ENCODE measurements at places on chromosomes 12 and 14.

- no peak for DNase-seq
Measured at GRCh38 chr12:34398706-34399630, 376.7 kb downstream of the ALG10 start.

GRCh38 chr14:99143126-99143525 is 128.9 kb downstream of the BCL11B start:
- DNase-seq, result no peak

- DNase-seq, result no peak
Measured at GRCh38 chr12:47849261-47849660, 29.6 kb upstream of the HDAC7 start.

DNA sequence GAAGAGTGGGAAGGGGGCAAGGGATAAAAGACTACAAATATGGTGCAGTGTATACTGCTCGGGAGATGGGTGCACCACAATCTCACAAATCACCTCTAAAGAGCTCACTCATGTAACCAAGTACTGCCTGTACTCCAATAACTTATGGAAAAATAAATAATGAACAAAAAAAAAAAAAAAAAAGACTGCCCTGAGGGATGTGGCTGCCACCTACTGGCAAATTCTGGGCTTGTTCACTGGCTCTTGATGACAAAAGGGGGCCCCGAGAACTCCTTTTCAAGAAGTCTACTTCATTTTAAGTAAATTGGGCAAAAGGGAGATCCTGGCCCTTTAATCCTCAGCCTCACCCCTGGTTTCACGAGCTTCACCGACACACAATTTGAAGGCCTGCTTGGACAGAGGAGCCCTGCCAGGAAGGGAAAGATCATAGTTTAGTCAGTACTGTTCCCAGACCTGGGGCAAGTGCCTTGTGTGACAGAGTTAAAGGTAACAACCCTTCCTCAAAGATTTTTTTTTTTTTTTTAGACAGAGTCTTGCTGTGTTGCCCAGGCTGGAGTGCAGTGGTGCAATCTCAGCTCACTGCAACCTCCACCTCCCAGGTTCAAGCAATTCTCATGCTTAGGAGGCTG is 26.1 kb upstream of the STAC3 start:
- no peak for DNase-seq

- no peak for DNase-seq
Measured at GRCh38 chr12:116009805-116010204, 267.7 kb downstream of the MED13L start.

- no peak for DNase-seq
Measured at GRCh38 chr14:43410631-43411030, 1096.5 kb downstream of the FSCB start.

GRCh38 chr12:129902371-129903091 is 1.3 kb downstream of the TMEM132D start:
- no peak for DNase-seq

DNA sequence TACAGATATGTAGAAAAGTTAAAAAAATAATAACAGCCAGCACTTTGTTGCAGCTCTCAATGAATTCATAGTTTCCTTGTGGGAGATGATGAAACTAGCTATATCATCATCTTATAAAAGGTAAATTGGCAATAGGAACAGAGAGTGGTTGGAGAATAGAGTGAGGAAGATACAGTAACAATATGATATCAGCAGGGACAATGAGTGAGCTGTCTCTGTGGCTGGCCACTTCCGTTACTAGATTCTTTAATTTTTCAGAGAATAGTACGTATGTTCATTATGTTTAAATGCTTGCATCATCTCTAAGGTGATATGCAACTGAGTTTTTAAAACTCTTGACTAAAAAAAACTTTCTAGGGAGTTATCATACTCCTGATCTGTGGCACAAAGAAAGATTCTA is 1006.2 kb upstream of the FLRT2 start:
- no peak for DNase-seq

- no peak for DNase-seq
Measured at GRCh38 chr12:76374386-76375020, 26.3 kb upstream of the BBS10 start.

- DNase-seq, result no peak
Measured at GRCh38 chr14:75884198-75884611, 97.6 kb downstream of the TGFB3 start.

DNA sequence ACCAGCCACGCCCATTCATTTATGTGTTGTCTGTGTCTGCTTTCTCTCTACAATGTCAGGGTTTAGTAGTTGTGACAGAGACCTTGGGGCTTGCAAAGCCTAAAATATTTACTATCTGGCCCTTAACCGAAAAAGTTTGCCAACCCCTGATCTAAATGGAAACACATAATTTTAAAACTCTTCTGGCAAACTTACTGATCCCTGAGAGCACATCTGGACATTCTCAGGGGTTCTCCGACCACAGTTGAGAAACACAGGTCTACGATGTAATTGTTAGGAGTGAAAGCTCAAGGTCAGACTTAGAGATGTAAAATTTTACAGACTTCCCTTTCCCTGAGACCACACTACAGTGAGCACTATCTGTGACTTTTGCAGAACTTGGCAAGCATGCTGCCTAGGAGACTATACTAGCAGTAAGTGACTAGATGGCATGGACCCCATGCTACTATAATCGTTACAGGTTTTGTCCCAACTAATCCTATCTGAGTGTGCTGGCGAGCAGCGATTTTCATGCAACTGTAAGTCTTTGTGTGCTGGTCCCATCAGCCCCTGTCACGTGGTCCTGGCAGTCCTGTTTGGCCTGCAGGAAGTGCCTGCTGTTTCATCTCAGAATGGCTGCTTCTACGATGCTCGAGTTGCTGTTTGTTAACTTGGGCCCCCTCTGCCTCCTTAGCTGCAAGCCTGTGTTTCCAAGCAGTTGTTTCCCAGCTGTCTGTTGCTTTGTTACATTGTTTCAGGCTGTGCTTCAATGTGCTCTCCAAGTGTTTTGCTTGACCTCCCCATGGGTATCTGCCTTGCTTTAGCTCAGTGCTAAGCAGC is 21.6 kb downstream of the TMTC2 start:
- no peak for DNase-seq

GRCh38 chr14:100019156-100019744 is 46.0 kb upstream of the EVL start:
- DNase-seq, result no peak

DNA sequence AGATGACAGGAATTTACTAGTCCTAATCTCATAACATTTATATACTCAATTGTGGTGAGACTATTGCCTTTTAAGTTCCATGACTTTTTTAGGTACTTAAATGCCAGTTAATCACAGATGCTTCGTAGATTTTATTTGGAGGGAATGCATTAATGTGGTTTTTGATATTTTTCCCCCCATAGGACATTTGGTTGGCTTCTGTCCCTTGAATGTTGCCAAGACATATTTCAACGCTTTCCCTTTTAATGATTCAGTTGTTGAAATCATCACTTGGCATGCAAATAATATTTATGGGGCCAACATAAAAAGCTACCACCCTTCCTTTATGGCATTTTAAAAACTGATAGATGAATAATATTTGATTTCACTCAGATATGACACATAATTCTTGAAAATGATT is 172.1 kb downstream of the ACSS3 start:
- DNase-seq, result no peak

- DNase-seq, result no peak
Measured at GRCh38 chr12:31651893-31652521, 7.5 kb upstream of the ETFBKMT start.

GRCh38 chr12:34388636-34389377 is 366.5 kb downstream of the ALG10 start:
- DNase-seq, result no peak

DNA sequence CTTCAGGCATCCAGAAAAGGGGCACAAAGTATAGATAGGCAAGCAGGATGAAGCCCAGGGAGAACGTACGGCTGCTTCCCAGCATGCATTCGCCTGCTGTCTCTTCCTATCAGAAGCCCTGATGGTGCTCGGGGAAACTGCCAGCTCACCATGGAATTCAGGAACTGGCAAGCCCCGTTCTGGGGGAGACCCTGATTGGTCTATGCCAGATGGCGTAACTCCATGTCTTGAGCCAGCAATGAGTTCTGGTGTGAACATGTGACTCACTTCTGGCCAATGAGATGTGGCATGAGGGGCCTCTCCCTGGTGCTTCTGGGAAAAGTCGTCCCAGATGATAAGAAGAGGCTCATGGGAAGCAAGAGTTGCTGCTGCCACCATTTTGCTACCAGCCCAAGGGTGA is 270.8 kb downstream of the BCL11B start:
- no peak for DNase-seq

DNA sequence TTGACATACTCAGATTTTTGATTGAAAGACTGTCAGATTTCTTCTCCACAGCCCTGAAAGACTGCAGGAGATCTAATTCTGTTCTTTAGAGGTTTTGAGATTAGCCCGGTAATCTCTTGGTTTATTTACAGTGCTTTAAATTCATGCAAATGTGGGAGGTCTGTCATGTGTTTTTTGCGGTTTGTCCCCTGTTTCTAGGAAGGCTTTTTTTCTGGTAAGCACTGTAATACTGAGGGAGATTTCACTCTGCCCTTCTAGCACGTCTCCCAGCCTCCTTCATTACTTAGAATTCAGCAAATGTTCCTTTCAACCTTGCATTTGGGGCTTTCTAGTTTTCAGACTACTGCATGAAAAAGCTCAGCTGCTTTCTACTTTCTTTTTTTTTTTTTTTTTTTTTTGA is 31.1 kb downstream of the GPHN start:
- DNase-seq, result no peak

- DNase-seq, result no peak
Measured at GRCh38 chr12:98438656-98439230, 76.6 kb upstream of the TMPO start.

GRCh38 chr12:90399357-90399756 is 555.6 kb downstream of the CCER1 start:
- DNase-seq, result no peak

DNA sequence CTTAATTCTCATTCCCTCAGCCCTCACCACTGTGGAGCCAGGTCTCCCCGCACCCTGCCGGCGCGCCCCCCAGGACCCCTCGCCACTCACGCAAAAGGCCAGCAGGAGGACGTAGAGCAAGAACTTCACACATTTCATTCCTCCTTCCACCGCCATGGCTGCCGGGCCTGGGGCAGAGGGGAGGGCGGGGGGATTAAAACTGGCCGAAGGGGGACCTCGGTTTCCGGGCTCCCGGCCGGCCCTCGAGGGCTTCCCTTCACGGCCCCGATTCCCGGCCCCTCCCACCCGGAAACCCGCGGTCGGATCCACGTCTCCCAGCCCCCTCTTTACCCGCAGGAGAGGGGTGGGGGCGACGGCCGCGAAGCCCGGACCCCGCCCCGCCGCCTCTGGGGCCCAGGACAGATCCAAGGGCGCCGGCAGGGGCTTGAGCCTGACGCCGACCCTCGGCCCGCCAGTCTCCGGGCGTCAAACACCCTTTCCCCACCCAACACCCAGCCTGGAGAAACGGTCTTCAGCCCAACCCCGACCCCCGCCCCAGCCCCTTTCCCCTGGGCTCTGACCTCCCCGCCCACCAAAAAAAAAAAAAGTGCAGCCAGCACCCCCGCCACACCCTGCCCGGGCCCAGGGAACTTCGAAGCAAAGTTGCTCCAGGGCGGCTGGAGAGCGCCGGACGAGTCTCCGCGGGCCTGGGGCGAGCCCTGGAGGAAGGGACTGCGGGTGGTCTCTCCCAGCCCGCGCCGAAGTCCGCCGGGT is 447 bp downstream of the CD63 start:
- DNase-seq, result no peak

GRCh38 chr14:71103662-71104484 is 196.6 kb downstream of the PCNX1 start:
- no peak for DNase-seq

DNA sequence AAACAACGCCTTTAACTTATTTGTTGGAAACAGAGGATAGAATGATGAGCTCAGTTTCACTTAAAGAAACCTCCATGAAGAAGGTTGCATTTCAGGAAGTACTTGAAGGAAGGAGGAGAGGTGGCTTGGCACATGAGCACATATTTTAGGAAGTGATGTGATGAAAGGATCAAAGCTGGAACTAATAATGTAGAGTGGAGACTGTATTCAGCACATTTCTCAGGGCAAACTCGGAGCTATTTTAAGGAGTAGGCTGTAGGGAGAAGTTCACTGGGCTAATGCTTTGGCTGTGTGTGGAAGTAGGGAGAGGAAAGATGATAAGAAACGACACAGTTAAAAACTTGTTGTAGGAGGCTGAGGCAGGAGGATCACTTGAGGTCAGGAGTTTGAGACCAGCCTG is 272.8 kb downstream of the AKAP6 start:
- DNase-seq, result no peak

- DNase-seq, result no peak
Measured at GRCh38 chr12:21949036-21949435, 7.8 kb upstream of the ABCC9 start.

- DNase-seq, result no peak
Measured at GRCh38 chr12:48973941-48974673, 2.6 kb upstream of the WNT10B start.

GRCh38 chr12:59079002-59079401 is 158.7 kb upstream of the LRIG3 start:
- DNase-seq, result no peak

GRCh38 chr14:103504991-103505565 is 17.6 kb downstream of the CKB start:
- no peak for DNase-seq

- DNase-seq, result no peak
Measured at GRCh38 chr12:7602277-7602676, 63.4 kb downstream of the APOBEC1 start.

DNA sequence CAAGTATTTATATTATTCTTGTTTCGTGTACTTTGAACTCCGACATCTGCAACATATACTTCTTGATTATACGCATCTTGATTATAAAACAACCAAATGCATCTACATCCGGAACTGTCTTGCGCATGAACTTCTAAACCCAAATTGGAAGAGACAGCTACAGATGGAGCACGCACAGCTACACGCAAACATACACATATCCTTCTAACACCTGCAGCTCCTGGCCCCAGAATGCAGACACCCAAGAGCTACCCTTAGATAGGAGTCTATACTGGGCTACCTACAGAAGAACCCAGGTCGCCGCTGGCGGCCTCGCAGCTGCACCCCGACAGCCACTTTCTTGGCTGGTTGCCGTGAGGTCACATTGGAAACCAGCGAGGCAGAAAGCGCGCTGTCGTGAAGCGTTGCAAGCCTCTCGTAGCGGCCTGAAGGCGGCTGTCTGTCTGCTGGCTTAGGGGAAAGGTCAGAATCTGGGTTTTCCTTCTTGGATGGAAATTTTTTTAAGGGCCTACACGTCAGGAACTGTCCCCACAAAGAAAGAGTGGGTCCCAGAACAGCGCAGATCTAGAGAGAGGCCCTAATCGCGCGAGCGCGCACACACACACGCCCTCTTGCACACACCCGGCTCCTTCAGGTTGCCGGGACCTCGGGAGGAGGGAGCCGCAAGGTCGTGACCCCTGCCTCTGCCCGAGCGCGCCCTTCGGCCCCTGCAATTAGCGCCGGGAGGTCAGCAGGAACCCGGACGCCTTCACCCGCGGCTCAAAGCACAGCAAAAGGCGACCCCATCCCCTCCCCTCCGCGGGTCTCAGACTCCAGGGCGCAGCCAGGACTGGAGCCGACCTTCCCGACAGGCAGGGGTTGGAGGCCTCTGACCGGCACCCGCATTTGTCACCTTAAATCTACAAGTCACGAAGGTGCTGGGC is 17.0 kb downstream of the TBX3 start:
- DNase-seq, result no peak
